ENCODE measurements at places on chromosomes 6 and 20.

- no peak for DNase-seq
Measured at GRCh38 chr6:165883851-165884640, 221.0 kb upstream of the PDE10A start.

GRCh38 chr6:52407467-52407866, 12.7 kb upstream of the EFHC1 start:
- DNase-seq: peak; percentile 55

DNA sequence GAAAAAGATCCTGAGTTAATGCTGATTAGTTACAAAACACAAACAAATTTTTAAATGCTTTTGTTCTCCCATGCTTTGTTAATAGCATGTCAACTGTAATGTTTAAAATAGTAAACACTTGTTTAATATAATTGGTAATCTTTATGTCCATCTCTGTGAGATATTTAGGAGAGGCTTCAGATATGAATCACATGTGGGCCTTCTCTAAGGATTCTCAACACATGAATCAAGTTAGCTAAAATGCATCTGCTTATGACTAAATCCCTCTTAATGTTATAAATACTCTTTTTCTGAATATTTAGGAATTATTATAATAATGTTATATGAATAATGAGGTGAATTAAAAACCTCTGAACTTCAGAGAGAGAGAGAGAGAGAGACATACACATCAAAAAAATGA, 345.9 kb upstream of the MANEA start:
- no peak for DNase-seq

- DNase-seq: no peak
Measured at GRCh38 chr6:39143238-39143930, 28.4 kb upstream of the SAYSD1 start.

- DNase-seq: peak; percentile 11
Measured at GRCh38 chr6:1792989-1793388, 183.3 kb downstream of the FOXC1 start.

- peak; percentile 5 for DNase-seq
Measured at GRCh38 chr6:79702691-79703090, 71.6 kb downstream of the SH3BGRL2 start.

DNA sequence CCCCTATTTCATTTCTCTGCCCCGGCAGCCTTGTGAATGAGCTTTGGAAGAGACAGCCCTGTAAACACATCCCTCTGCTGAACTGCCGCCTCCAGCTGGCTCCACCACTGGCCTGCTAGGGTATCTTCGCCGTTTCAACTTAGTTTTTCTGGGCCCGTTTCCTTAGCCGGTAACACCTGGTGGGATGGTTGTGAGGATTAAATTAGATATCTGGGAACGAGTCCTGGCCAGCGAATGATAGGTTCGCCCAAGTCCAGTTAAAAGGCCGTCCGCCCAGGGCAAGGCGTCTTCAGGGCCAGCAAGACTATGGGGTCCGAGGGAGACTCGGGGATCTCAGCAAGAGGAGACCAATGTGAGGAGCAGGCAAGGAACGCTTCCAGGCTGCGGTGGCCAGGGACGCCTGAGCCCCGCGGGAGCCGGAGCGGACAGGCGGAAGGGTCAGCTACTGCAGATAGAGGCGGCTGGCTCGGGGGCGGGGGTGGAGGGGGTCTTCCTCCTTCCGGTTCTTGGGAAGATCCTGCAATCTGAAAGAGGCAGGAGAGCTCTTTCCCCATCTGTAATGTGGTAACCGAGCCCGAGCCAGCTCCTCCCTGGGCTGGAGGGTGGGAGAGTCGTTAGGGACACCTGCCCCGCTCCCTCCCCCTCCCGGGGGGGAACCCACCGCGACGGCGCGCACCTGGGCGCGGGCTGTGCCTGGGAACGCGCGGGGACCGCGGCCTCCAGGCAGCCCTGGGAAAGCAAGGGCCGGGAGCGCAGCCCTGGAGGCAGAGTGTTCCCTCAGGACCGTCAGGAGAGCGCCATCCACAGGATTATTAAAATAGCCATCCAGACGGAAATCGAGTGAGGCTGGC, 4.5 kb upstream of the PTCRA start:
- DNase-seq: peak; percentile 45

DNA sequence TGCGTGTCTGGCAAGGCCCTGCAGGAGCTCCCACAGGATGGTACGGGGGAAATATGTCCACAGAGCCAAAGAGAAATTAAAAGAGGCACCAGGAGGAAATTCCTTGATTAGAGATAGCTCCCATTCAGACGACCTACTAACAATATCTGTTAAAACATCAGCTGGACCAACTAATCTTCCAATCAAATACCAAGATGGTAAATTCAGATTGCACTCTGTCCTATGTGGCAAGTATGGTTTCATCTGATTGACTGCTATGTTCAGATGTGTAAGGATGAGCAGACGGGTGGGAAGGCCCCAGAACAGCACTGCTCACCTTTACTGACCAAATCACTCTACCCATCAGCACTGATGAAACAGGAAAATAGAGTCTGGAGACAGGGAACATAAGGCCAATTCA, 19.5 kb downstream of the BPIFA2 start:
- DNase-seq: no peak

- no peak for DNase-seq
Measured at GRCh38 chr6:32108727-32109113, 418 bp downstream of the TNXB start.

DNA sequence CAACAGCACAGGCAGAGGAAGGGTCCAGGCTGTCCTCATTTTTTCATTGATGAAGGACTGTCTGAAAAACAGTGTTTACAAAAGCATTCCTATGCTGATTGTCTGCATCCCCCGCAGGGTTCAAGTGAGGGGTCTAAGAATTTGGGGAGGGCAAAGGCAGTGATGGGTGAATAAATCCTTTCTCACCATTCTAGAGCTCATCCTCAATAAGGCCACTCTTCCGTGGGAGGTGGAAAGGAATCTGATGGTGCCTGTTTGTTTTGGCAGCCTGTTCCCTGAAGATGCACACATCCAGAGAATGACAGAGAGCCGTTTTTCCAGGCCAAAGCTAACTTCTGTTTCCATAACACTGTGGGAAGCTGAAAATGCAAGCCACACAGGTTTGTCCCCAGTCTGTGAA, 164.5 kb downstream of the MOXD1 start:
- DNase-seq: no peak

DNA sequence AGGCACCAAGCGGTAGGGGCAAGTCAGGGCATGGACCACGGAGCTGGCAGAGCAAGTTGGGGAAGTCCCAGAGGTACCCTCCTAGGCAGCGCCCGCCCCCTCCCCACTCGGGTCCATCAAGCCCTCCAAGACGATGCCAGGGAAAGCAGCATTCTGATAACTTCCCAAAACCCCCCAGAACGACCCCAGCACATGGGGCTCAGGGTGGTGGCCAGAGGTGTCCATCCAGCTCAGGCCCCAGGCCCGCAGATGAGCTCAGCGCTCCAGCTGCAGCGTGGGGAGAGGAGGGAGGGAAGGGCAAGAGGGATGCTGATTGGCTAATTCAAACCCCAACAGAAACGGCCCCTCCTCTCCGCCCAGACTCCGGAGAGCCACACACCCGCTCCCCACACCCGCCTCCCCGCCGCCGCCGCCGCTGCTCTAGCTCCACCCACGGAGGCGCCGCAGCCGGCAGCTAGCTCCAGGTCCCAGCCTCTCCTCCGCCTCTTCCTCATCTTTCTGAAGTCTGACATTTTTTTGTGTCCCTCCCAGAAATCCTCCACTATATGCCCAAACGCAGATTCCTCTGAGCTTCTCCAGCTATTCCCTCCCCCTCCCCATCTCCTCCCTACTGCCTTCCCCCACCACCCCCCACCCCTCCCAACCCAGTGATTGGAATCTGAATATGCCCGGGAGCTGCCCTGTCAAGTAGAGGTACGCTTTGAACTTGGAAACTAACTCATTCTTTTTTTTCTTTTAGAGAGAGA, 40.3 kb upstream of the TLDC2 start:
- DNase-seq: peak; percentile 86

GRCh38 chr6:128204616-128205015, 303.8 kb upstream of the THEMIS start:
- DNase-seq: no peak

DNA sequence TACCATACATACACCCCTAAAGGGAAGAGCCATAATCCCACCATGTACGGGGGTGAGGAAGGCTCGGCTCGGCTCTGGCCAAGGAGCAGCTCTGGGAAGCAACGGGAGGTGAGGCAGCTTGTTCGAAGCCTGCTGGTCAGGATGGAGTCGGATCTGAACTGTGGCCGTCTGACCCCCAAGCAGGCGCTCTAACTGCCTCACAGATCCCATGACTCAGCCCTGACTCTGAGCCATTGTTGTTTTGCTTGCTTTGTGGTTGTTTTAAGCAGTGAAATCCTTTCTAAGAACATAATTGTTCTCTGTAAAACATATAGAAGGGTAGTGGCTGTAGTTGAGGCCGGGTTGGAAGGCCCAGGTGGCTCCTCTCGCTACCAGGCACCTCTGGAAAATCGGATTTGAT, 10.9 kb downstream of the C6orf132 start:
- no peak for DNase-seq

GRCh38 chr20:38893056-38893564, 33.1 kb upstream of the FAM83D start:
- no peak for DNase-seq

GRCh38 chr6:151290877-151291721, 51.3 kb downstream of the AKAP12 start:
- DNase-seq: no peak

DNA sequence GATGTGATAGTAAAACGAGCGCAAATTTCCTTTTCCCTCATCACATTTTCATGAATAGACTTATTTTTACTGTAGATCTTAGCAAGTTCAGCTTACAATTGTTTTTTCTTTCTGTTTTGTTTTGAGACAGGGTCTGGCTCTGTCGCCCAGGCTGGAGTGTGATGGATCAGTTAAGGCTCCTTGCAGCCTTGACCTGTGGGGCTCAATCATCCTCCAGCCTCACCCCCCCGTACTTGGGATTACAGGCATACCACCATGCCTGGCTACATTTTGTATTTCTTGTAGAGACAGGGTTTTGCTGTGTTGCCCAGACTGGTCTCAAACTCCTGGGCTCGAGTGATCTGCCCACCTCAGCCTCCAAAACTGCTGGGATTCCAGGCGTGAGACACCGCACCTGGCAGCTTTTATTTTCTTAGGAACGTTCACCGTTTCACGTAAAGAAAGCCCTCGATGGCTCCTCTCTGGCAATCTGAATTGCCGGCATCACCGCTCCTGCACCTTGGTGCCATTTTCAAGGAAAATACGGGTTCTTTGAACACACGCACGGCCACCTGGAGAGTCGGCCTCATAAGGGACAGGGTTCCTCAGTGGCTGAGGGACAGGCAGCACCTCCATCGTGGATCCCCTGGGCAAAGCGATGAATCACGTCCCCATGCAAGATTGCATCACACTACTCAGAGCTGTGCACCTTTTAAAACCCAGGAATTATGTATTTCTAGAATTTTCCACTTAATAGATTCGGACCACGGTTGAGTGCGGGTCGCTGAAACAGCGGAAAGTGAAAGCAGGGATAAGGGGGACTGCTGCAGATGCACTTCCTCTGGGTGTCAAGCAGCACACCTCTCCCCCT, 78.7 kb downstream of the IRF4 start:
- DNase-seq: no peak

- DNase-seq: no peak
Measured at GRCh38 chr6:43622541-43622940, 6.5 kb downstream of the GTPBP2 start.

DNA sequence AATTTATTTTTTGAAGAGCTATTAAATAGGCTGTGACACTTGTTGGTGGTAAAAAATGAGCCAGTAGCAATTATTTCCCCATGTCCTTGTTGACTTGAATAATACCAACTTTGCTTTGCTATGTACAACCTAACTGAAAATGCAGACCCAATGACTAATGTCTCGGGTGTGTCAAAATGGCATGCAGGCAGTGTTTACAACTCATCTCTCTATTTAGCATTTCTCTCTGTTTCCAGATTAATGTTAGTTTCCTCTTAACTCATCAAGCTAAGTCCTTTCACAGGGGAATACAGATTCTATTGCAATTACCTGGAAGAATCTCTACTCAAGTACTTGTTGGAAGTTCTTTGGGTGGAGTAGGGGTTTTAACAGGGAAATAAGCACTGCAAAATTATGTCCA, 504.4 kb downstream of the BCKDHB start:
- no peak for DNase-seq

- DNase-seq: no peak
Measured at GRCh38 chr20:51766994-51767866, 960 bp downstream of the ATP9A start.

DNA sequence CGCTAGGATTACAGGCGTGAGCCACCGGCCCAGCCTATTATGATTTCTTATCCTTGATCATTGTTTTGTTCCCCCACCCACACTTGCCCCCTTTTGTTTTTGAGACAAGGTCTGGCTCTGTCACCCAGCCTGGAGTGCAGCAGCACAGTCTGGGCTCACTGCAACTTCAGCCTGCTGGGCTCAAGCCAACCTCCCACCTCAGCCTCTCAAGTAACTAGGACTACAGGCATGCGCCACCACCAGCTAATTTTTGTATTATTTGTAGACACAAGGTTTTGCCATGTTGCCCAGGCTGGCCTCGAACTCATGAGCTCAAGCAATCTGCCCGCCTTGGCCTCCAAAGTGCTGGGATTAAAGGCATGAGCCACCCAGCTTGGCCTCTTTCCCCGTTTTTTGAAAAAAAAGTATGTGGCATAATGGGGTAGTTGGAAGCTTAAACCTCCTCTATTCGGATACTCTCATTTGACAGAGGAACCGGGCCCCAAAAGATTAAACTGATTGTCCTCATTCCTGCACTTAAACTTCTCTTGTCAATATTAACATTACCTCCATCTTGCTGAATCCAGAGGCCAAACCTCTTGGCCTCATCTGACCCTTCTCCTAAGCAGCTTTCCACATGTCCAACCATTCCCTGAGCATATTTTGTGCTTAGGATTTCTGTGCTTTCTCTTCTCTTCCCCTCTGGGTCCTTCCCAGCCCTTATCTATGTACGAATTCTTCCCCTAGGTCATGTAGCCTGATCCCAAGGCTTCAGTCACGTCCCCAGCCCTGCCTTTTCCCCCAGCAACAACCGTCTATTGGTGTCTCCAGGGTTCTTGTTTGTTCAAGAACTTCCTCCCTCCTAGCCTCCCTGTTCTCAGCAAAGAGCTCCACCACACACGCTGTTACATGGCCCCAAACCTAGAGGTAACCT, 6.1 kb upstream of the EZR start:
- DNase-seq: no peak

DNA sequence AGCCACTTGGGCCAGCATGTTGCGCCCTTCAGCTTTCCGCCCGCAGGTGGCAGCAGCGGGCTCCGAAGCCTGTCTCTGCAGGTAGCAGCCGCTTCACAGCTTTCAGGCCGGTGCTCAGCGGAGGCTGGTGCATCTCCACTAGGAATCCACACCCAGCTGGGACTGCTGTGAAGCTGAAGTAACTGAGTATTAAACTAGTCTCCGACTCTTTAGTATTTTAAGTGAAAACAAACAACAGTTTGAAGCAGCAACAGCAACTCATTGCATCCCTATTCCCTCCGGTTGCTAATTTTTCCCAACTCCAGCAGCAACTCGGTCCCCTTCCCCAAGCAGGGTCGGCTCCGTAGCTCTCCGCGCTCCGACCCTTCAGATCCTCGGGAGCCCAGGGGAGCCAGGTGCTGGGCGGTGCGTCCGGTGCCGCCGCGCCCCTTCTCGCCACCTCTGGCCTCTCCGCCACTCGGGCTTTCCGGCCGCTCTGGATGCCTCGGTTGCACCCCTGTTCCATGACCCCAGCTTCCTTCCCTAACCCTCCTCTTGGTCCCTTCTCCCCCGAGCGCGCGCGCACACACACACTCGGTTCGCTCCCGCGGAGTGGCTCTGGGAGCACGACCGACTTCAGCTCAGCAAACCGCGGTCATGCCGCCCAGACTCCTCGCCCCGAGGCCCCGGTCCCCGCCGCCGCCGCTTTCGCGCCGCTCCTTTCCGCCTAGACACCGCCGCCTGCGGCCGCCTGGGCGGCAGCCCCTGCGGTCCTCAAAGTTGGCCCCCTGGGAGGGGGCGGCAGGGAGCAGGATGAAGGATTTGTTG, 765 bp upstream of the NKAIN2 start:
- peak; percentile 37 for DNase-seq

Data from Jurkat, Clone E6-1 (cell line).